ENCODE measurements at places on chromosomes 11 and 22.

GRCh38 chr22:19082101-19082500, 40.1 kb downstream of the DGCR2 start:
- no peaks in the 10 kb centered on the region for H3K27me3 ChIP-seq
- peaks cover 14% of the 10 kb centered on the region for H3K4me1 ChIP-seq
- H3K36me3 ChIP-seq = peaks cover 30% of the 10 kb centered on the region
- H3K27ac ChIP-seq = no peak overlapping the region
- no peak for DNase-seq
- H3K4me3 ChIP-seq = no peak overlapping the region

- no peak overlapping the region for H3K27ac ChIP-seq
- H3K36me3 ChIP-seq = no peaks in the 10 kb centered on the region
- DNase-seq = no peak
- no peaks in the 10 kb centered on the region for H3K4me1 ChIP-seq
- H3K27me3 ChIP-seq = peaks cover 44% of the 10 kb centered on the region
- H3K4me3 ChIP-seq = peak overlapping the region; percentile 10
Measured at GRCh38 chr11:132943706-132944568, 588.4 kb downstream of the OPCML start.

DNA sequence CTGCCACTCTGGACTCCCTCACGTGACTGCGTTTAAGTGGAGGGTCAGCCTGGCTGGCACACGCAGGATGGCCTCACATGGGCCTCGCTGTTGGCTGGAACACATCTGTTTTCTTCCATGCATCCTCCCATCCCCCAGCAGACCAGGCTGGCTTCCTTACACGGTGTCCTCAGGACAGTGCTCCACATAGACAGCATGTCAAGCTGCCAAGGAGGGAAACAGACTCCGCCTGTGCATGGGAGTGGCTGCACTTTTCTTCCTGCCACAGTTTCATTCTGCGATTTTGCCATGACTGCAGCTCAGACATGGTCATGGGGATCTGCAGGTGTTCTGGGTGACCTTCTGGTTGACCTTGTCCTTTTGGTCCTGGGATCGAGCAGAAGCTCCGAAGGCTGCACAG, 344.2 kb downstream of the SHANK2 start:
- H3K36me3 ChIP-seq = no peaks in the 10 kb centered on the region
- H3K4me1 ChIP-seq = no peaks in the 10 kb centered on the region
- H3K4me3 ChIP-seq = no peak overlapping the region
- DNase-seq = no peak
- no peaks in the 10 kb centered on the region for H3K27me3 ChIP-seq

- no peak for DNase-seq
- H3K4me1 ChIP-seq = no peaks in the 10 kb centered on the region
- no peak overlapping the region for H3K27ac ChIP-seq
- no peak overlapping the region for H3K4me3 ChIP-seq
- H3K36me3 ChIP-seq = no peaks in the 10 kb centered on the region
Measured at GRCh38 chr11:115409691-115410220, 94.5 kb downstream of the CADM1 start.

DNA sequence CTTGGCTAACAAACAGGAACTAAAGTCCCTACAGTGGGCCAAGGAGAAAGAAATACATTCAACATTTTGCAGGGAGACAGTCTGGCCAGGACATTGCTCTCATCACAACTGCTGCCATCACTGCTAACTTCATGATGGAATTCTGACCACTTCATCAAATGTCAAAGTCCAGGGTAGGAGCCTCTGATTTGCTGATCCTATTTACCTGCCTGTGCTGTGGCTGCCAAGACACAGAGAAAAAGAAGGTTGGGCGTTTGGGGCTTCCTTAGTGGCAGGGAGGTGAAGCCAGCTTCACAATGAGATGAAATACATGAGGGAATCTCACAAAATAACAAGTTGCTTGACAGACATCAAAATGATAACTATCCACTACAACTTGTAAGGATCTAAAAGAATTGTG, 343.9 kb upstream of the CADM1 start:
- no peak overlapping the region for H3K4me3 ChIP-seq
- H3K27me3 ChIP-seq = no peaks in the 10 kb centered on the region
- no peak for DNase-seq

DNA sequence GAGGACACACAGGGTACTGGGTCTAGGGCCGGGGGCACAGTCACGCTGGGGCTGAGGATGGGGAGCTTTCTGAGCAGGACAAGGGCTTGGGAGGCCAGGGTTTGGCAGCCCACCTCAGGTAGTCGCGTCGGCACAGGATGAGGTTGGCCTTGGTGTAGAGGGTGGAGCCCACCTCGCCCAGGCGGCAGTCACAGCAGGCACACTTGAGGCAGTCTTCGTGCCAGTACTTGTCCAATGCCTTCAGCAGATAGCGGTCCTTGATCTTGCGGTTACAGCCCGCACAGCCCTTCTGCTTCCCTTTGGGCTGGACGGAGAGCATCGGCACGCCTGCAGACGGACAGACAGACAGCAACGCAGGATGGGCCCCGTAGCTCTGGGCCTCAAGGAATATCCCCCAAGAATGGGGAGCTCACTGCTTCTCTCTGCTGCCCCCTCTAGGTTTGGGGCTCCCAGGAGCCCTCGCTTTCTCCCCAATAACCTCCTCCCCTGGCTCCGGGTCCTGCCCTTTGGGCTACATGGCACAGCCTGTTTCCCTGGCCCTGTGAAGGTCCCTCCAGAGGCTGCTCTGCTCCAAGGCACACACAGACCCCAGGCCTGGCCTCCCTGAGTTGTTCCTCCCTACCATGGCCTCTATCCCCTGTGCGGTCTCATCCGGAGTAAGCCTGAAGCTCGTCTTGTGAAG, 33.4 kb downstream of the LMO1 start:
- no peak overlapping the region for H3K4me3 ChIP-seq
- DNase-seq = no peak
- no peaks in the 10 kb centered on the region for H3K36me3 ChIP-seq
- no peak overlapping the region for H3K27ac ChIP-seq
- no peaks in the 10 kb centered on the region for H3K27me3 ChIP-seq

- no peaks in the 10 kb centered on the region for H3K36me3 ChIP-seq
- DNase-seq = no peak
- no peaks in the 10 kb centered on the region for H3K4me1 ChIP-seq
Measured at GRCh38 chr11:69238573-69239351, 55.2 kb upstream of the MYEOV start.

- no peaks in the 10 kb centered on the region for H3K27me3 ChIP-seq
- H3K36me3 ChIP-seq = peaks cover 26% of the 10 kb centered on the region
- no peak for DNase-seq
- H3K4me1 ChIP-seq = no peaks in the 10 kb centered on the region
- peak overlapping the region; percentile 51 for H3K27ac ChIP-seq
- peak overlapping the region; percentile 74 for H3K4me3 ChIP-seq
Measured at GRCh38 chr22:28773461-28773867, 969 bp downstream of the CCDC117 start.

DNA sequence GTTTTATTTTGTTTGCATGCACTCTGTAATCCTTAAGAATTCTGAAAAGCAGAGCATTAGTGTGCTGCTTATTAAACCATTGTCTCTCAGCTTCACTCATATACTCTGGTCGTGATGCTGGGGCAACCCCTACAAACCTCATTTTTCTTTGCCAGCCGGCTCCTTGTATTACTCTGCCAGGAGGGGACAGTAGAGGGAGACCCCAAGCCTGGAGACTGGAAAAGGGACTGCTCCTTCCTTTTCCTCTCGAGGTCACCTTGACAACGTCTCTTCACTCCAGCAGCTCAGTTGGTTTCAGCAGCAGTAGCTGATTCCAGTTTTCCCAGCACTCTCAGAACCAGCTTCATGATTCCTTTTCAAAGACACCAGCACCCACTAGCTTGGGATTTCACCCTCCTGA, 2.8 kb upstream of the JHY start:
- no peak overlapping the region for H3K27ac ChIP-seq
- H3K27me3 ChIP-seq = no peaks in the 10 kb centered on the region
- no peaks in the 10 kb centered on the region for H3K36me3 ChIP-seq
- H3K4me1 ChIP-seq = no peaks in the 10 kb centered on the region

DNA sequence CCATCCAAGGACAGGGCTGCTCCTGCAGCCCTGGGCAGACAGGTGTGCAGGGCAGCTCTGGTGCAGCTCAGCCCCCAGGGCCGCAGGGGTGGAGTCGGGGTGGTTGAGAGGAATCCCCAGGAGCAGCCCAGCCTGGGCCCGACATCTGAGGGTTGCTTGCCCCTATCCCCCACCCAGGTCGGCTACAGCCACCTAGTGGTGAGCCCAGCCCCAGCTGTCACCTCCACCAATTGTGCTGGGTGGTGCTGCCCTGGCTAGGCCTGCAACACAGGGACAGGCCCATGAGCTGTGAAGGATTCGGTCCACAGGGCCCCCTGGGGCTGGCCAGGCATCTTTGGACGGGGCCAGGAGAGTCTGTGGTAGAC, 29.6 kb downstream of the RTN4R start:
- no peak for DNase-seq
- H3K27me3 ChIP-seq = no peaks in the 10 kb centered on the region
- H3K4me1 ChIP-seq = no peaks in the 10 kb centered on the region
- H3K36me3 ChIP-seq = peaks cover 9% of the 10 kb centered on the region
- no peak overlapping the region for H3K4me3 ChIP-seq
- no peak overlapping the region for H3K27ac ChIP-seq

- no peaks in the 10 kb centered on the region for H3K36me3 ChIP-seq
- H3K27me3 ChIP-seq = no peaks in the 10 kb centered on the region
- no peak overlapping the region for H3K4me3 ChIP-seq
- no peak overlapping the region for H3K27ac ChIP-seq
Measured at GRCh38 chr11:11657218-11657955, 35.6 kb upstream of the GALNT18 start.

DNA sequence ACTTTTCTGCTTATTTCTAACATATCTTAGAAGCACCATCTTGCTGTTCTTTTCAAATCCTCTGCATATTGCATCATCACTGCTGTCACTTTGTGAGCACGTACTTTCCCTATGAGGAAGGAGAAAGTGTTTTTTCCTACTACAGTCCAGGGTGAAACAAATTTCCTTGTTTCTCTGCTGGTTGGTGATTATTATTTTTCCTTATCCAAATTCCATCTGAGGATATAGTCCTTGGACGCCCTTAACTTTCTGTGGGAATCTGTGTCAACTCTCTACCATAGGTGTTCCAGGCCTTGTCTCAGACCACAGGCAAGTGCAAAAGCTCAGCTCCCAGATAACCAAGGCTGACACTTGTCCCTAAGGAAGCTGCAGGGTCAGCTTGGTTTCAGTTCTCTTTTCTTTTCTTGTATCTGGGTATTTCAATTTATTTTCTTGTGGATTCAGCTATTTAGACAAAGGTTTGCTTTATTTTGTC, 29.4 kb upstream of the LYVE1 start:
- H3K4me1 ChIP-seq = peaks cover 22% of the 10 kb centered on the region
- DNase-seq = no peak
- H3K36me3 ChIP-seq = no peaks in the 10 kb centered on the region
- H3K4me3 ChIP-seq = no peak overlapping the region
- H3K27me3 ChIP-seq = no peaks in the 10 kb centered on the region

- no peak overlapping the region for H3K27ac ChIP-seq
- H3K4me1 ChIP-seq = no peaks in the 10 kb centered on the region
- no peak for DNase-seq
- H3K4me3 ChIP-seq = no peak overlapping the region
- no peaks in the 10 kb centered on the region for H3K27me3 ChIP-seq
Measured at GRCh38 chr11:129767827-129768226, 47.8 kb upstream of the TMEM45B start.

DNA sequence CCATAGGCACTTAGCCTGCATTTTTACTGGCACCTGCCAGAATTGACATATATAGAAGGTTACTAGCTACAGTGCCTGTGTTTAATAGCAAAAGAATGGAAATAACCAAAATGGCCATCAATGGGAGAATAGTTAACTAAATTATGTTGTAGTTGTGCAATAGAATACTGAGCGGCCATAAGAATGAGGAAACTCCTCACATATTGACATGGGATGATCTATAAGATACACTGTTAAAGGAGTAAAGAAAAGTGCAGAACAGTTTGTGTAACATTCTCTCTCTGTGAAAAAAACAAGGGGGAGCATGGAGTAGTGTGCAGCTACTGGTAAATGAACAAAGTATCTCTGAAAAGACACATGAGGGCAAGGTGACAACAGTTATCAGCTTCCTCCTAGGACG, 21.5 kb downstream of the ARAP1 start:
- H3K27me3 ChIP-seq = no peaks in the 10 kb centered on the region
- H3K36me3 ChIP-seq = no peaks in the 10 kb centered on the region
- no peak for DNase-seq
- no peak overlapping the region for H3K27ac ChIP-seq

DNA sequence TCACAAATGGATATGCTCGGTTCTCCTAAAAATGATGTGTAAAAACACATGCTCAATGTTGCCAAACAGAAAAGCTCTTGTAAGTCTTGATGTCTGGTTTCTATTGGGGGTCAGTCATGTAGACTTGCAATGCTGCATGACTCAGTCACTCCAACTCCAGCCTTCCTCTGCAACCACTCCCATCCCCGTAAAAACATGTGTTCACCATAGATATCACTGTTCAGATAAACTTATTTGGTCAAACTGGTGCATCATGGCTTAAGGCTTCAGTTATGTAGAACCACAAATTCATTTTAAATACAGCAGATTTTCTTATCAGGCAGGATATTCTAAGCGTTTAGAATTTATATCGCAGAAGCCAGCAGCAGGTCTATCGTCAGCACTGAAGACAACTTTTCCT, 298.4 kb upstream of the LUZP2 start:
- no peak overlapping the region for H3K27ac ChIP-seq
- no peaks in the 10 kb centered on the region for H3K36me3 ChIP-seq
- H3K27me3 ChIP-seq = no peaks in the 10 kb centered on the region
- H3K4me3 ChIP-seq = no peak overlapping the region
- DNase-seq = no peak
- H3K4me1 ChIP-seq = no peaks in the 10 kb centered on the region

GRCh38 chr11:92149996-92150395, 74.6 kb upstream of the FAT3 start:
- no peaks in the 10 kb centered on the region for H3K4me1 ChIP-seq
- H3K4me3 ChIP-seq = no peak overlapping the region
- no peak for DNase-seq
- no peaks in the 10 kb centered on the region for H3K27me3 ChIP-seq
- no peaks in the 10 kb centered on the region for H3K36me3 ChIP-seq

DNA sequence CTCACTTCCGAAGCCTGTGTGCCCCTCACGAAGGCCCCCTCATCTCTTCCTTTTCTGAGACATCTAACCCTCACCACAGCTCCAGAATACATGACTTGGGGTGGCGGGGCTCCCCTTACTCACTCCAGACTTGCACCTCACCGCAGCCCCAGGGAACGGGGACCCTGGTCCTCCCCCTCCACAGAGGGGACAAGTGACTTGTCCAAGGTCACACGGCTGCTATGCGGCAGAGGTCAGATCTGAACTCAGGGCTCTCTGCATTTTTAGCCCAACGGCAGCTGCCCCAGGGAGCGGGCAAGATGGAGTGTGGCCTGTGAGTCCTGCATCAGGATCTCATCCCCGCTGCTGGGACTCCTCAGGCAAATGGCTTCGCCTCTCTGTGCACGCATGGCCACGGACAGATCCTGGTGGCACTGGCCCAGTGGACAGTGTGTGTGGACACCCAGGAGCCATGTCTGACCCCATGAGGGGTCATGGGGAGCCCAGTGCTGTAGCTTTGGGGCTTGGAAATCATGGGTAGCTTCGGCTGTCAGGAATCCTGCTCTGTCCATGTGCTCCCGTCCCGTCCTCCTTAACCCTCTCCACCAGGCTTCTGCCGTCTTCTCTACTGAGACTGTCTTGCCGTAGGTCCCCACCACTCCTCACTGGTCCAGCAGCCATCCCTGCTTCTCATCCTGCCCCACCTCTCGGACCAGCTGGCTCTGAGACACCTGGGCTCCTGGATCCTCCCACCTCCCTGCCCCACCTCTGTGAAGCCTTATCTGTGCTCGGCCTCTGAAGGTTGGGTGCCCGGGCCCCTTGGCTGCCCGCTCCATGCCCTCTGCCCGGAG, 48.0 kb upstream of the CARS1 start:
- H3K4me3 ChIP-seq = no peak overlapping the region
- H3K27me3 ChIP-seq = no peaks in the 10 kb centered on the region
- DNase-seq = peak; percentile 54
- no peaks in the 10 kb centered on the region for H3K36me3 ChIP-seq
- H3K4me1 ChIP-seq = no peaks in the 10 kb centered on the region

Measured in RWPE2 (cell line).